ENCODE measurements at places on chromosomes 2 and 18. TPM values are rescaled to one million over a fixed set of nuclear protein-coding genes. Genes with fewer than 3 reads are reported as not detected.

The IL18RAP gene
- total RNA-seq: not detected

The CD302 gene
- 14.5 TPM for total RNA-seq

The PLEK gene
- total RNA-seq: 0.36 TPM

The CLASP1 gene
- total RNA-seq: 46.0 TPM

The MTIF2 gene
- 51.9 TPM for total RNA-seq

The OTOF gene
- not detected for total RNA-seq
